Amniotic epithelial cell (primary cell): ENCODE measurements at places on chromosomes 1 and 21.

GRCh38 chr1:156804572-156805243 is 11.9 kb downstream of the SH2D2A start:
- peak; percentile 64 for DNase-seq

DNA sequence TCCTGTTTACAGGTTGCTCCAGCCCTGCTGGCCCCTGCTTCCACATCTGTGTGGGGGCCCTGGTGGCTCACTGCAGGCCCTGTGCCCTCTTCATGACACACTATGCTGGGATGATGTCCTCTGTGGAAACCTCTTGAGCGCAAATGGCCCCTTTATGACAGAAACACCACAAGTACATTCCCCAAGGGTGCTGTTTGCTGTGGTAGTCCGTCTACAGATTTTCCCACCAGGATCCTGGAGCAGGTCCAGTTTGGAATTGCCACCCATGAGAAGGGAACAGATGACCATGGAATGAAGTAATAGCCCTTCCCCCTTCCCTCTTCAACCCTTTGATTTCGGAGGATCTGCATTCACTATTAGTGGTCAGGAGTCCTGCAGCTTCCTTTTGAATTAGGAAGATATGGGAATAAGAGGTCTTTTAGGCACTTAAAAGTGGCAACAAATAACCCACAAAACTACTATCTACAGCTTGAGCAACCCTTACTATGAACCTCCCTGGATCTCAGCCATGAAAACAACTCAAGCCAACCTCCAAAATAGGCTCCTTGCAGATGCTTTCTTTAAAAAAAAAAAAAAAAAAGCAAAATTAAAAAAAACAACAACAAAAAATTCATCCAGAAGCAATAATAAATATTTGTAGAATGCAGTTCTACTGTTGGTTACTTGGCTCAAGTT is 121.9 kb upstream of the TSPAN2 start:
- no peak for DNase-seq

GRCh38 chr21:44506279-44507255 is 33.4 kb downstream of the KRTAP10-1 start:
- no peak for DNase-seq

GRCh38 chr1:238384381-238384780 is 493.7 kb upstream of the ZP4 start:
- DNase-seq, result no peak

DNA sequence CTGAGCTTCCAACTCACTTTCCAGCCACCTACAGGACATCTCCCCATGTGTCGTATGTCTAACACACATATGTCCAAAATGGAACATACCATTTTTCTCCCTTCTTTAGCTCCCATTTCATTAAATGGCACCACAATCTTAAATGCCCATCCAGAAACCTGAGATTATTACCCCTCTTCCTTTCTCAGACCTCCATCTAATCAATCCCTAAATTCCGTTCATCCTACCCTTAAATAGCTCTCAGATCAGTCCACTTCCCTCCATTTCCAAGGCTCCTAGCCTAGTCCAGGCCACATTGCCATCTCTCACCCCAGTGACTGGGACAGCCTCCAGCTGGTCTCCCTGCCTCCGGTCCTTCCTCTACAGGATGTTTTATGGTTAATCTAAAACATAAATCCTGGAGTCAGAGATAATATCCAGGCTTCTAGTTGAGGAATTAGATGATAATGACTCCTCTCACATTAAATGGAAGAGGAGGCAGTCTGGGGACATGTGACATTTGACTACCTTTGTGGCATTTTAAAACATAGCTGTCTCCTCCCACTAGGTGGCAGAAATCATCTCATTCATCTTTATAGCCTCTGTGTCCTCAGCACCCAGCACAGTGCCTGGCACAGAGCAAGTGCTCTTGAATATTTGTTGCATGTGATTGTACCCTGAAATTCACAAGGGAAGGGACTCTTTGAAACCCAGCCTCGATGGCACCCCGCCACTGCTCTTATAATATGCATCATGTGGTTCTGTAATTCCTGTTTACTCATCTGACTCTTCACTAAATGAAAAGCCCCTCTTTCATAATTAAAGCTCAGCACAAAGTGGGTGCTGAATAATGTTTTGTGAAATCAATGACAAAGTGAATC is 102.3 kb downstream of the TMEM53 start:
- DNase-seq, result no peak

- no peak for DNase-seq
These were observed 48.0 kb upstream of the ITPKB start for GRCh38 chr1:226787071-226787470.

- peak; percentile 89 for DNase-seq
These were observed 159.1 kb downstream of the EDEM3 start for GRCh38 chr1:184595596-184595995.

DNA sequence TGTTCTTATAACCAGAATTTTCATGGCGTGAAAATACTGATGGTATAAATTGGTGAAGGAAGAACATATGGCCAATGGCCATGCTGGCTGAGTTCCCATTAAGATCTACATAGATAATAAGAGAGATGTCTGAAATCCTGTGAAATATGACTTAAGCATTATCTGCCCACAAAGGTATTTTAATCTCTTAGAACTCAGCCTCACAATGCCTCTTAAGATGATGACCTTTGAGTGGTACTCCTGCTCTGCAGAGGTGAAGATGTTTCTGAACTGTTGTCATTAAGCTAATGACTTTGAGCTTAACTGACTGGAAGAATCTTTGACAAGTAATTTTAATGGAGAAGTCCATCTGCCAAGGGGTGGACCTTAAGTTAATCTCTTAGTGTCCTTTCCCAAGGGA is 148.7 kb downstream of the ZNF326 start:
- no peak for DNase-seq

- no peak for DNase-seq
These were observed 46.4 kb upstream of the FASLG start for GRCh38 chr1:172612478-172612877.

- DNase-seq, result peak; percentile 43
These were observed 24.0 kb upstream of the ELOA start for GRCh38 chr1:23719162-23719820.

- DNase-seq, result no peak
These were observed 41.4 kb downstream of the MSH4 start for GRCh38 chr1:75838079-75838478.

DNA sequence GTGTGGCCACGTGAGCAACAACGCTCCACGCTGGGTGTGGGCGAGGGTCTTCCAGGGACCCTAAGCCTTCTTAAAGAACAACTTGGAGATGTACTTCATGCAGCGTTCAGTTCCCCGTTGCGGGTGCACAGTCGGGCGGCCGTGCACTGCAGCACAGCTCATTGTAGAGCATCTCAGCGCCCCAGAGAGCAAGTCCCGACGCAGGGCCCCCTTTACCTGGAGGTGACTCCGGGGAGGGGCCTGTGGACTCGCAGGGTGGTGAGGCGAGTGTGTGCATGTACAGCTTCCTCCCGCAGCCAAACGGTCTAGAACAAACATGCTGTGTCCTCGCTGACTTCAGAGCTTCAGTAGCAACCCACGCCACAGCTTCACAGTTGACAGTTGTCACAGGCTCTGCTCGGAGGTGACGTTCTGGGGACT is 19.5 kb downstream of the RRP1 start:
- no peak for DNase-seq

GRCh38 chr1:170590921-170591705 is 59.1 kb downstream of the GORAB start:
- DNase-seq, result no peak

DNA sequence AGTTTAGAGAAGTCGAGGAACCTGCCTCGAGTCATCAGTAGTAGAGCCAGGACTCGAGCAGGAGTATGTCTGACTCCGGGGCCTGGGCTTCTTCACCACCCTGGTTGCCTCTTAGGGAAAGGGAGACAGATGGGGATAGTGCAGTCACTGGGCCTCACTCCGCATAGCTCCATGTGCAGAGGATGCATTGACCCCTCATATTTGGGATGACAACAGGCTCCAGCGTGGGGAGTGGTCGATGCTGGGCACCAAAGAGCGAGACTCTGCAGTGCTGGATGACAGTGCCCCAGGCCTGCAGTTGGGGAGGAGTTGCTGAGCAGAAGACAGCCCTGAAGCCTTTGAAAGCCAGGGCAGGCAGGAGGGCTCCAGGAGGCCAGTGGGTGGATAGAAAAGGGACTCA is 20.8 kb upstream of the TENT5C start:
- DNase-seq, result no peak

DNA sequence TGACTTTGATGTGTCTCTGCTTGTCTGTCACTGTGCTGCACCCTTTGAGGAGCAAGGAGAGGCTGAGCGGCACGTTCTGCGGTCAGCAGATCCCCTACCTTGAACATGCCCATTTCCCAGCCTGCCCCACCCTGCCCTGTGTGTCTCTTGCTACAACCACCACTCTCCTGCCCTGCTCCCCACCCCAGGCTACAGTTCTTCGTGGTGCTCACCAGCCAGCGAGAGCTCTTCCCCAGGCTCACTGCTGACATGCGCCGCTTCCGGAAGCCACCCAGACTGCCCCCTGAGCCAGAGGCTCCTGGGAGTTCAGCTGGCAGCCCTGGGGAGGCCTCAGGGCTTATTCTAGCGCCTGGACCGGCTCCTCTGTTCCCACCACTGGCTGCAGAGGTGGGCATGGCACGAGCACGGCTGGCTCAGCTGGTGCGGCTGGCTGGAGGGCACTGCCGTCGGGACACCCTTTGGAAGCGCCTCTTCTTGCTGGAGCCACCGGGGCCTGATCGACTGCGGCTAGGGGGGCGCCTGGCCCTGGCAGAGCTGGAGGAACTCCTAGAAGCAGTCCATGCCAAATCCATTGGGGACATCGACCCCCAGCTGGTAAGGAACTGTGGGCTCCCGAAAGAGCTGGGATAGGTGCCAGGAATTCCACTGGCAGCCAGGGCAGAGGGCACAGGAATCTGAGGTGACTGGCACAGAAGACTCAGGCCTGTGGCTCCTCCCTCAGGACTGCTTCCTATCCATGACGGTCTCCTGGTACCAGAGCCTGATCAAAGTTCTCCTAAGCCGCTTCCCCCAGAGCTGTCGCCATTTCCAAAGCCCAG is 5.6 kb downstream of the HYI start:
- no peak for DNase-seq

DNA sequence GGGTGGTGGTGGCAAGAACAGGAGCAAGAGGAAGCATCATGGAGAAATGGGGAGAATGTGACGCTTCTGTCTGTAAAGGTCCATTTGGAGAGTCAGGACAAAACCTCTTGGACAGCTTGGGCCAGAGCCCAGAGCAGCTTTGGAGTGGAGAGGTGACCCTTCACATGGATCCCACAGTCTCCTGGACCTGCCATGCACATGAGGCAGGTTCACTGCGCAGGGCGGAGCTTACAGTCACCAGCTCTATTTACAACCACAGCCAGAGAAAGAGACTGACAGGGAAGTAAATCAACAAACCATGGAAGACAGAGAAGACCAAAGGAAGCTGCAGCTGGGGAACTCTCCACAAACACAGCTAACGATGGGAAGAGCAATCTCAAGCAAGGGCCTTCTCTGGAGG is 828 bp upstream of the RGS8 start:
- no peak for DNase-seq

DNA sequence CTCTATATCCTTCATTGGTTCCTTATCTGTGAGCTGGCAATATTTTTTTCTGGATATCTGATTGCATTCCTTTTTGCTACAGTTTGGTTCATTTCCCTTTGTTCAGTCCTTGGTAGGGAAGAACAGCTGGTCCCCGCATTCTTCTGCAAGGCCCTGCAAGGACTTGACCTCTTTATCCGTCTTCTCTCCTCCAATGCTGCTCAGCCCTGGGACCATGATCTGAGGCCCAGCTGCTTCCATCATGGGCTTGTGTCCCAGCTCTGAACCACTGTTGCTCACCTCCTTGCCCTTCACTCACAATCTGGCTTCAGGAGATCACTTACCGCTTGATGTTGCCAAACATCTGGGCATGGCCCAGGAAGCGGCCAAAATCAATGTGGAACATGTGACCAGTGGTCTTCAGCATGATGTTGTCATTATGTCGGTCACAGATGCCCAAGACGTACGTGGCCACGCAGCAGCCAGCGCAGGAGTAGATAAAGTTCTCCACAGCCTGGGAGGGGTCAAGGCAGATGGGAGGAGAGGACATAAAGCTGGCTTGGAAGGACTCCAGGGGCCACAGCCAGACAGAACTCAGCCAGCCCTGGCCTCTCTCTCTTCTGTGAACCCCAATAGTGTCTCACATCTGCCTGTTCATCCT is 22.6 kb upstream of the PPP1R15B start:
- DNase-seq, result no peak

DNA sequence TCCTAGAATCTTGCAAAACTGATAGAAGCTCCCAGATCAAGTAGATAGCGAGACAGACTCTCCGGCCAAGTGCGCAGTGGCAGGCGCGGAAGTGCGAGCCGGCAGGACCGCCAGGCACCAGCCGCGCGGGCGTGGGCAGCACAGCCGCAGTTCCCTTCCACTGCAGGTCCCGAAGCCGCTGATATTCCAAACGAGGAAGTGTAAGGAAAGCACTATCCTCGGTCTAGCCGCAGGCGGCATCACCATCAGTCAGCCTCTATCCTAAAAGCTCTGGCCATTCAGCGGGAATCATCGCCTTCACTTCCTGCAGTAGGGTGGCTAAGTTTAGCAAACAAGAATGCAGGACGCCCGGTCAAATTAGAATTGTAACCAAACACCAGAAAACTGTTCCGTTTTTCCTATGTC is 710 bp downstream of the GLRX2 start:
- peak; percentile 63 for DNase-seq

DNA sequence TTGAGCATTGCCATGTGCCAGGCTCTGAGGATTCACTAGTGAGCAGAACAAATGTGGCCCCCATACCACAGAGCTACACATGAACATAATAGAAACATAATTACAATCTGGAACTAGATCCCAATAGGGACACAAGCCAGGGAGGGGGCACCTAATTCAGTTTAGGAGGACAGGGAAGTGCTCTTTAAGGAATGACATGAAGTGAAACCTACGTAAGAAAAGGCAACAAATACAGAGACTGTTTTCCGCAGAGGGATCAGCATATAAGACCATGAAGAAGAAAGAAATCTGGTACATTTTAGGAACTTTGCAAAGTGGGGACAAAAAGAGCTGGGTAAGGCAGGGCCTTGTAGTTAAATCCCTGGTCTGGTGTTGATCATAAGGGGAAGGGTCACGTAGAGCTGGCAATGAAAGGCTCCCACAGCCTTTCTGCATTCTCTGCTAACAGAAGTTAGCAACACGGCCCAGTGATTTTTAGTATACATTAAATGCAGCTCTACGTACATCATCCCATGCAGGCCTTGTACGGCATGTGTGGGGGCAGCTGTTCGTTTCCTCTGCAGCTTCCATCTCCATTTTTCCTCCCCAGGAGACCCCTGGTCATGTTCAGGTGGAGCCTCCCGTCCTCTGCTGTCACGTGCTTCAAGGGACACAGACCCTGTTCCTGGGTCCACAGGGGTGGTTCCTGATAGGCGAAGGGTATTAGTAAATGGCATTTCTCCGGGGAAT is 26.8 kb upstream of the SLC30A1 start:
- DNase-seq, result no peak

- no peak for DNase-seq
These were observed 169.3 kb upstream of the CSF3R start for GRCh38 chr1:36652011-36652410.

DNA sequence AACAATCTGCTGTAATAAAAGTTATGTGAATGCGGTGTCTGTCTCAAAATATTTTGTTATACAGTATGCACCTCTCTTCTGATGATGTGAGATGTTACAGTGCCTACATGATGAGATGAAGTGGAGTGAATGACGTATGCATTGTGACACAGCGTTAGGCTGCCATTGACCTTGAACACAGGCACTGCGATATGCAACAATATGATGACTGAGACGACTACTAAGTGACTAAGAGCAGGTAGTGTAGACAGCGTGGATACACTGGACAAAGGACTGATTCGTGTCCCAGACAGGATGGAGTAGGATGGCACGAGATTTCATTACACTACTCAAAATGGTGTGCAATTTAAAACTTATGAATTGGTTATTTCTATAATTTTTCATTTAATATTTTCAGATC is 8.4 kb downstream of the SGIP1 start:
- no peak for DNase-seq
